Activated gamma-delta T cell (primary cell): ENCODE measurements at places on chromosomes 5 and 9.

- DNase-seq = no peak
Measured at GRCh38 chr9:96130970-96131369, 171.0 kb downstream of the HSD17B3 start.

DNA sequence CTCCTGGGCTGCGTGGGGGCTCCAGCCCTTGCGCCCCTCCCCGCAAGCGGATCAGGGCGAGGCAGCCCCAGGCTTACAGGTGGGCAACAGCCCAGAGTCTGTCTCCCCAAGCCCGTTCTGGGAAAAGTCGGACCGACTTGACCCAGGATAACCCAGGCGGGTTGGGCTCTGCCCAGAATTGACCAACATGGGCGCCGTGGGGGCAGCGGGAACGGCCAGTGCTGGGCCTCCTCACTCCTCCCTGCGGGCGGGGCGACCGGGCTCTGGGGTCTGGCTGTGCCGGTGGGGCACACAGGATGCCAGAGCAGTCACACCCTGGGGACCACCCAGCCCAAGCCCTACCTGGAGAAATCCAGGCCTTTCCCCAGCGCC, 15.3 kb upstream of the SYNPO start:
- no peak for DNase-seq

GRCh38 chr5:133873449-133873848, 95.0 kb downstream of the C5orf15 start:
- DNase-seq = no peak

DNA sequence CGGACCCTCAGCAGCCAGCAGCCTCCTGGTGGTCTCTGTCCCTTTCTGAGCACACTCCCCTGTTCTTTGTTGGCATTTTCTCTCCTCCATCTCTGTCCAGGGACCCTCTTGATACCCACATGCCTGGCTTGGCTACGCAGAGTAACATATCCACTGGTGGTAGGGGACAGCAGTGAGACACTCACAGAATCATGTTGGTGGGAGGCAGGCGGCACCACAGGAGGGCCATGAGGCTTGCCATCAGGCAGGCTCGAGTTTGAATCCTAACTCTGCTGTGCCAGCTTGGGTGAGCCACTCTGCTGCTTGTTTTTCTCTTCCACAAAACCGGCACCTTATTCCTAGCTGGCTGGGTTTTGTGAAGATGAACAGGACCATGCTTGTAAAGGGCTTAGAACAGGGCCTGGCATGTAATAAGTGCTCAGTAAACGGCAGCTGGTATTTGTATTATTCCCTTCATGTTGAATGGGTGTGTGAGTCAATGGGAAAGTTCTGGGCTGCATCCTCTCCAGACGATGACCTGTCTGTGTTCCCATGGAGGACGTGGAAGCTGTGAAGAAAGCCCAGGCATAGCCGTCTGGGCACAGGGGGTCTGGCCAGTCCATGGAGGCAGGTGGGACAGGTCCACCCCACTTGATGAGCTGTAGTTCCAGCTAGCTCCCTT, 2.3 kb downstream of the COL27A1 start:
- DNase-seq = no peak

DNA sequence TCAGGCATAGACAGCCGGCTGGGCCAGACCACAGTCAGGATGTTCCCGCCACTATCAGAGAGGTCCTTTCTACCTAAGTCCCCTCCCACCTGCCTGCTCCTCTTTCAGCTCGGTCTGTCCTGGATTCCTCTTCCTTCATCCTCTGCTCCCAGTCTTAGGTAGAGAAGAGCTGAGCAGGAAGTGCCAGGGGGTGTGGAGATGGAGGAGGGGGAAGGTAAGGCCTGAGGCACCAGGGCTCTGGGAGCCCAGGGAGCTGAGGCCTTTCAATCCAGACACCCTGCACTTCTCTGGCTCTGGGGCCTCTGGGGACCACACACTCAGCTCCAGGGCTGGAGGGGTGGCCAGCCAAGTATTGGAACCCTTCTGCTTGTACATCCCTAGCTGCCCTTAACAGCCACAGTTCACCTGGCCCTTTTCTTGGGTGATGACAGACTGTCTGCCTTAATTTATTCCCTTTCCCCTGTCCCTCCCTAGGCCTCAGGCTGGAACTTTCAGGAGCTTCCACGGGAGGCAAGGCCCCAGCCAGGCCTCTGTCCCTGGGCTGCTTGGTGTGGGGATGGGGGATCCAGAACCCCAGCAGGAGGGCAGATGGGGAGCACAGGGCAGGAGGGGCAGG, 15.6 kb downstream of the IRF1 start:
- DNase-seq = no peak

GRCh38 chr5:107560377-107560776, 110.4 kb downstream of the EFNA5 start:
- no peak for DNase-seq

GRCh38 chr5:64632251-64632650, 58.1 kb upstream of the SHISAL2B start:
- no peak for DNase-seq

DNA sequence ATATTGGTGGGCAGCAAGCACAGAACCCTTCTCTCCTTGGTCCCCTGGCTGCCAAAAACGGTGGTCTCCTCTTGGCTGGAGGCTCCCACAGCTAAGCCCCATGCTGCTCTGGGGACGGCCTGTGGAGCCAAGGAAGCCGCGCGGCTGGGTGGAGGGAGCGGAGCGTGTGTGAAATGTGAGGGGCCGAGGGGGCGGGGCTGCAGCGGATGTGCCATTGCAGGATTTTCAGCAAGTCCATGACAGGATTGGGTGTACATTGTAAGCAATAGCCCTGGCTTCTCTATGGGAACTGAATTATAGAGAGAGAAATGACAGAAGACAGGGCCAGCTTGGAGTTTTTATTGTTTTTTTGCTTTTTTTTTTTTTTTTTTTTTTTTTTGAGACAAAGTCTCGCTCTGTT, 336.5 kb downstream of the DIRAS2 start:
- no peak for DNase-seq

- no peak for DNase-seq
Measured at GRCh38 chr9:129403779-129404620, 216.9 kb downstream of the C9orf50 start.

DNA sequence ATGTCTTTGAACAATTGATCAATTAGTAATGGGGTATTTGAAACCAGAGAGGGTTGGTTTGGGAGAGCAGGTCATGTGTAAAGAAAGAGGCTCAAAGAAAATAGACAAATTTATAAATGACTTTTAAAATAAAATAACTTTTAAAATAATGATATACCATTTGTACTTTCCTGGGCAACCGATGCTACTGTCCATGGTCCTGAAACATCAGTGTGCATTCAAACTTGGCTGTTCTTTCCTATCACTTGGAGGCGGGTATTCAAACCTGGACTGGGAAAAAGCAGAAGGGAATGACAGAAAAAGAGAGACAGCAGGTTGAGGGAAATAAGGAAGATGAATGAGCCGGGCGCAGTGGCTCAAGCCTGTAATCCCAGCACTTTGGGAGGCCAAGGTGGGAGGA, 1446.4 kb upstream of the WWC1 start:
- DNase-seq = no peak

GRCh38 chr5:125138266-125138665, 391.8 kb upstream of the ZNF608 start:
- no peak for DNase-seq

DNA sequence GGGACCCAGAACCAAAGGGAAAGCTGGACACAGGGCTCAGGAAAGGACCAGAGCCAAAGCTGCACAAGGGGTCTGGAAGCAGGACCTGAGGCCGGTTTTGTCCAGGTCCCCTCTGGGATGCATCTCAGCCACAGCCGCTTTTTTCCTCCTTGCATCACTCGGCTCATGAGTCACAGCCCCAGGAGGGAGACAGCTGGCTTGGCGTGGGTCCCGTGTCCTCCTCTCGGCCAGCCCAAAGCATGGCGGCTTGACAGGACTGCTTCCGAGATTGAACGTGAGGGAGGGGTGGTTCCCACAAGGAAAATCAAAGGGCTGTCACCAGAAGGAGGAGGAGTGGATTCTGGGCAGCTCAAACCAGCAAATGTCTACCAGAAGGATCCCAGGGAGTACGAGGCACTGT, 56.7 kb upstream of the CPLX2 start:
- no peak for DNase-seq

GRCh38 chr5:102796009-102796408, 40.9 kb downstream of the PAM start:
- DNase-seq = no peak

DNA sequence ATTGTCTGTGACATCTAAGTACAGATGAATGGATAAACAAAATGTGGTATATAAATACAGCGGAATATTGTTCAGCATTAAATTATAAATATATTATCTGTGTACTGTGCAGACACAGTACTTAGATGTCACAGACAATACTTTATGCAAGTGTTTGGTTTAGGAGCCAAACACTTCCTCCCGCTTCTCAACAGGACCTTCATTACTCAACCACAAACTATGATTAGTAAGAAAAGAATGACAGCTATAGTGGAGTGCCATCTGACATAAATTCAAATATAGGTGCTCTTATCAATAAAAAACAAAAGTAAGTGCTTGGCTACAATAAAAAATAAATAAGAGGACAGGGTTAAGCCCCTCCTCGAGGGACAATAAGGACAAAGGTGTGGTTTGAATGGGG, 38.9 kb upstream of the STX17 start:
- no peak for DNase-seq

DNA sequence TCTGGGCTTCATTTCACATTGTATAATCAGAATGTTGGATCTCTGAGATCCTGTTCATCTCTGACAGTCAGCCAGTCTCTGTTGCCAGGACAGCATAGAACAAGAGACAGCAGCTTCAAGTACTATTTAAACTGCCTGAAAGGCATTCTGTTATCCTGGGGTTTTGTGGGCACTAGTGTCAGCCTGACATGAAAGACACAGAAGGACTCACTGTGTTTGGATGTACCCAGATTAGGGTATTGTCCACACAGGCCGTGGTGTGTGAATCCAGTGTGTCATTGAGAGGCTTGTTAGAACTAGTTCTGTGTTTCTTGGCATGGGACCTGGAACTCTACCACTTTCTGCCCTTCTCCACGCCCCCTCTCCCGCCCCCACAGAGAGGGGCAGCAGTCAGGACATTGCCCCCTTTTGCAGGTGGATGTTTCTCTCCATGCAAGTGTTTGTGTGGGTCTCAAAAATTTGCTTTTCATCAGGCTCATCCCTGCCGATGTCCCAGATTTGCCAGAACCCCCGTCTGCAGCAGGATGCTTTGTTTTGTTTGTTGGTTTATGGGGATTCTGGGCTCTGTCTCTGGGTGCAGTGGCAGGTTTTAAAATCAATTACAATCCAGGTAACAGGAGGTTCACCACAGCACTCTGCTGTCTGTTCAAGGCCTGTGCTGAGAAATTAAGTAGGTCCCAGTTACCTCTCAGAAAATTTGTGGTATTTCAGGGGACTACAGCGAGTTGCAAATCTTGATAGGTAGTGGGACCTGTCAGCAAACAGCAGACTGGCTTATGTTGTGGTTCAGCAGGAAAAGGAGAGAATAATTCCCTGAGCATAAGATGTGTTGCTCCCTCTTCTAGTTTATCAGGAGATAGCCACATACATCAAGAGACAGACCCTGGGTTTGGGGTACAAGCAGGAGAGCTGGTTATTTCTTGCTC, 144.6 kb downstream of the DOCK2 start:
- DNase-seq = no peak
